ENCODE measurements at places on chromosomes 13 and 19.

DNA sequence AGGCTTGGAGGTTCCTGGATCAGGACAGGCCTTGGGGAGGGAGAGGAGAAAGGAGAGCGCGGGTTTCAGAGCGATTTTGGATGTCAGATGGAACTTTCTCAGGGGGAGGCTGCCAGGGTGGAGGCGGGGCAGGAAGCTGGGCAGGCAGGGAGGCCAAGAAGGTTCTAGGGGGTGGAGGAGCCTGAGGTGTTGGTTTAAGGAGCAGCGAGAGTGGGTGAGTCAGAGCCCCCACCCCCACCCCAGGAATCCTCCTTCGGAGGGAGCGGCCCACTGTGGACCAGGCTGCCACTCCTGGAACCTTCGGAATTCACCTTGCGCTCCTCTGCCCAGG lies 15.9 kb upstream of the NOP53 start:
- peak; percentile 18 for DNase-seq

DNA sequence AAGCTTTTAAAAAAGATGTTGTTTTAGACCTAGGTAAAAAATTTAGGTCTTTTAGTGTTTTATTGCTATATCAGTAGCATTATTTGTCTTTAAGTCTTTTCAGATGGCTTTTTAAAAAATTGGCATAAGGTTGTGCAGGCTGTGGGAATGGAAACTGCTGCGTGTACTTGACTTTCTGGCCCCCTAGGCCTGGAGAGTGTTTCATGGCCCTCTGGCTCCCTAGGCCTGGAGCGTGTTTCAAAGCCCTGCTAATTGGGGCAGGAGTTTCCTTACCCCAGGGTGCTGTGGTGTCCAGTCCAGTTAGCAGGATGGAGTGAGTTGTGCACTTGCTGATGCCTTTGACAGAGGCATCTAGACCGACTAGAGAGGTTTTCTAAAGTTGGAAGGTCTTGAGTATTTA lies 23.8 kb downstream of the PRAM1 start:
- DNase-seq: no peak

DNA sequence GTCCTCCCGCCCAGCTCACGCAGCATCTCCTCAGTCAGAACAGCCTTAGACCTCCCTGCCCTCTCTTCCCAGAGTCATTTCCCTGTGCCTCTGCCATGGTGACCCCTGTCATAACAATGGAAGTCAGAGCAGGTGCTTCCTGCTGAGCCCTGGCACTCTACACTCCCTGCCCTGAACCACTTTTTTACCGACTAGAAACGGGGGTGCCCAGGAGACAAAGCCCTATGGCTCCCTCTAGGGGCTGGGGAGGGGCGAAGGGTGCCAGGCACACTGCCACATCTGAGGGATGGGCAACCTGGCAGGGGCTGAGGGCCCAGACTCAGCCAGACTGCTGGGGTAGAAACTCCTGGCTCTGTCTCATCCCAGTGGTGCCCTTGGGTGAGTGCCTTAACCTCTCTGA lies 16.4 kb downstream of the ZNF574 start:
- DNase-seq: peak; percentile 30

- DNase-seq: no peak
These were observed 20.3 kb upstream of the CRTC1 start for GRCh38 chr19:18662972-18663732.

DNA sequence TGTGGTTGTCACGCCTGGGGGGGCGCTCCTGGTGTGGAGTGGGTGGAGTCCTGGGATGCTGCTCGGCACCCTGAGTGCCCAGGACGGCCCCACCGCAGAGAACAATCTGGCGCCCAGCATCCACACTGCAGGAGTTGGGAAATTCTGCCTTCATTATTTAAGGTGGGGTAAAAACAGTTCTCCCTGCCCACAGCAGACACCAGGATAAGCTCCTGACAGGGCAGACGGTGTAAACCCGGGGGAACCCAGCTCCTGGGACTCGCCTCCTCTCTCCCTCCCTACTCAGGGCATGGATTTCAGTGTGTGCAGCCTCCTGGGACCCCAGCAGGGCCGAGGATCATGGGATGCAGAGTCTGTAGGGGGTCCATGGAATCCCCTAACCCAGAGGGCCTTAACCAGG lies 7.7 kb upstream of the WDR18 start:
- DNase-seq: no peak

- peak; percentile 42 for DNase-seq
These were observed 665 bp downstream of the ZNF497 start for GRCh38 chr19:58361900-58362271.

DNA sequence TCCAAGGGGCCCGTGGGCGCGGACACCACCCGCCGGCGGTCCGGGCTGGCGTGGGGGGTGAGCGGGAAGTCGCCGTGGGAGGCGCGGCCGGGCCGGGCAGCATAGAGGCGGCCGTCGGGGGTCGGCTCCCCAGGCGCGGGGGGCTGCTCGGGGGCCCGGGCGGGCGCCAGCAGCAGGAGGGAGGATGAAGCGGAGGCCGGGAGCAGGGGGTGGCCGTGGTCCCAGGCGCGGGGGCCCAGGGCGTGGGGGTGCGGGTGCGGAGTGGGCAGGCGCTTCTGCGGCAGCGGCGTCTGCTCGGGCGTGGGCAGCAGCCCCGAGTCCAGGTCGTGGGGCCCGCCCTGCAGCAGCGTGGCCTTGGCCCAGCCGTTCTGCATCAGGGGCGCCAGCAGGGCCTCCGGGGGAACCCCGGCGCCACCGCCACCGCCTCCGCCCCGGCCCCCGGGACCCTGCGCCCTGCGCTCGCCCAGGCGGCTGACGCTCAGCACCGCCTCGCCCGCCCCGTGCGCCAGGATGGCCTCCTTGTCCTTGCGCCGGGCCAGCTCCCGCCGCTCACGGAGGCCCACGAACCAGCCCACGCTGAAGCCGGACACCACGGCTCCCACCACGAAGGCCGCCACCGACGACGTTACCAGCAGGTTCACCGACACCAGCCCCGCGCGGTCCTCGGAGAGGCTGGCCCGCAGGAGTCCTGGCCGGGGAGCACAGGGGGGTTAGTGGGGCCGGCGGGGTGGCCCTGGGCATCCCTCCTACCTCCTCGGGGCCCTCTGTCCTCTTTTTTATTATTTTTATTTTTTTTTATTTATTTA lies 4.2 kb upstream of the LRG1 start:
- DNase-seq: no peak

DNA sequence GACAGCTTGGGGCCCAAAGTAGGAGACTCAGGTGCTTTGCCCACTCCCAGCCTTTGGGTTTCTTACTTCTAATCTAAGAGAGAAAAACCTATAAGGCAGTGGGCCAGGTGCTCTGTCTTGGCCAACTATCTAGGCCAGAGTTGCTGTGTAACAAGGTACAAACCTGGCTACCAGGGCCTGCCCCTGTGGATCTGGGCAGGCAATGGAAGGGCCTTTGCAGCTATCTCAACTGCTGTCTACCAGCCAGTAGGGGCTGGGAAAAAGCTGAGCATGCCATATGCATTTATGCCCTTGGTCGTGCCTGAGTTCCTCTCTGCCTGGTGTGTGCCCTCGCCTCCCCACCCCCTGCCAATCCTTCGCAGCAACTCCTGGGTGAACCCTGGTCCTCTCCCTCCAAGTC lies 16.7 kb upstream of the SERPINE3 start:
- DNase-seq: no peak

DNA sequence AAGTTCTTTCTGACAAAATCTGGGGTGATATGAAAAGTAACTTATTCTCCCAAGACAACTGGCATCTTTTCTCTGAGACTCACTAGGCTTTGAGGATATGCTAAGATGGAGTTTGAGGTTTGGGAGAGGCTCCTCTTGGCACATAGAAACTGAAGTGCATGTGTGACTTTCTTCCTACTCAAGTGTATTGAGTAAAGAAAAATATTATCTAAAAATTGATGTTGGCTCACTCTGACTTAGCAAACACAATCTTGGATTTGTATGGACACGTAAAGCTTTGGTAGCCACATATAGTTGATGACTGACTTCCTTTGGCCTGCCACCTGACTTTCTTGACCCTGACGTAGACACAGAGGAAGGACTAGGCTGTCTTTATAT lies 71.1 kb upstream of the KLF12 start:
- no peak for DNase-seq

DNA sequence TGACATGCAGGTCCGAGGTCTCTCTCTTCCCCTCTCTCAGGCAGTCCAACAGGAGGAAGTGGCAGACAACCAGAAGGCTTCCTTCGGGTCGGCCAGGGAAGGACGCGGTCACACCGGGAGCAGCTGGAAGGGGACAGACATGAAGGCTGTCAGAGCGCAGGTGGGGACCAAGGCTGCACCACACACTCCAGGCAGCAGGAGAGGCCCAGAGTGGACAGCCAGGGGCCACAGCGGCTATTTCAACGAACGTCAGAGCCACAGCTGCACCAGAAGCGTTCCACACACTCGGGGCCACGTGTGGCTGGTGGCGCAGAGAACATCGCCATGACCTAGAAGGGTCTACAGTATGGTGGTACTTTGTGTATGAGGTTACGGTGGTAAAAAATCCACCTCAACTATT lies 16.0 kb upstream of the SLC39A3 start:
- DNase-seq: no peak

DNA sequence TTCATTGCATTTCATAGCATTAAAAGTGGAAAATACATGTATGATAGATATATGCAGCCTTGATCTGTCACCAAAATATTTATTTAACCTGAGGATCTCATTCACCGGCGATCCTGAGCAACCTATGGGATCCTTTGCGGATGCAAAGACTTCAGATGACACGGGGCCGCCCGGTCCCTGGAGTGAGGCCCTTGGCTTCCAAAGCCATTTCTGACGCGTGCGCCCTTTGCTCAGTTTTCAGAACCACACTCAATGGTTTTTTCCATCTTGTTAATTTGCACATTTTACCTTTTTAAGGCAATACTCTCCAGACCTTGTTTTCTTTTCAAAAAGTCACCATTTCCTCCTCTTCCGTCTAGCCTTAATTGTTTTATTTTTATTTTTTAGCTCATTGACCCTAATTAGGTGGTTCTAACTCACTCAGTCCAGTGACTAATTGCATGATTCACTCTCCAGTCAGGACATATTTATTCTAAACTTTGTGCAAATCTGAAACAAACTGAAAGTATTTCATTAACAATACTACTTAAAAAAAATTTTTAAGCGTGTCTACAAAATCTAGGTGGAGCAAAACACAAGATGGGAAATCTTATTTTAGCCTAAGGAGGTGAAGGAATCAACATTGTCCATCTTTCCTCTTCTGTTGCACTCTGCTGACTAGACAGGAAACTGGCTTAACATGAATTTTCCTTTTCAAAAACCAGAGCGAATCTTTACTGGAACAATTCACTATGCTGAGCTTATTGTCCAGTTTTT lies 47.9 kb downstream of the COL4A1 start:
- DNase-seq: no peak

GRCh38 chr19:5040544-5041167 lies 71.7 kb downstream of the KDM4B start:
- no peak for DNase-seq

DNA sequence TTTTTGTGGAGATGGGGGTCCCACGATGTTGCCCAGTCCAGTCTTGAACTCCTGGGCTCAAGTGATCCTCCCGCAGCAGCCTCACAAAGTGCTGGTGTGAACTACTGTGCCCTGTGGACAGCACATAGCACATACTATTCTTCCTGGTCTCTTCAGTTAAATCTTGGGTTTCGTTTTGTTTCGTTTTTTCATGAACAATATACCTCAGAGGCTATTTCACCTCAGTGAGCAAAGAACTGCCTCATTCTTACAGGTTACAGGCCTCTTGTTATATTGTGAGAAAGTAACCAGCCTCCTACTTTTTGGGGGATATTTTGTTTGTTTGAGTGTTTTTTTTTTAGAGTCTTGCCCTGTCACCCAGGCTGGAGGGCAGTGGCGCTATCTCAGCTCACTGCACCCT lies 1.3 kb upstream of the C3 start:
- no peak for DNase-seq

- no peak for DNase-seq
These were observed 195.5 kb downstream of the SLITRK6 start for GRCh38 chr13:85603735-85604134.

DNA sequence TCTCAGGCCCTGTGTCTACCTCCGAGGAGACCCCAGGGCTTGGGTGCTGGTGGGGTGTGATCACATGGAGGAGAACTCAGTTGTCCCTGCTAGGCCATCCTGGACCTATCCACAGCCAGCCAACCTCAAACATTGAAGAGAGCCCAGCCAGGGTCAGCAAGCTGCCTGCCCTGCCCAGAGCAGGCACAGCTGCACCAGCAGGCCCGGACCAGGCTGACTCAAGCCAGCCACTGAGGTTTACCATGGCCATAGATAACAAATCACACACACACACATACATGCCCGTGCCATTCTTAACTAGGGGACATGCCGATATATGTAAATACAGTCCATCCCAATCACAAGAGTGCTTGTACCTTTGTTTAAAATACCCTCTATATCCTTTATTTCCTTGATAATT lies 8.1 kb downstream of the ARHGEF7 start:
- DNase-seq: no peak

GRCh38 chr13:106710266-106710665 lies 142.3 kb upstream of the ARGLU1 start:
- DNase-seq: no peak

DNA sequence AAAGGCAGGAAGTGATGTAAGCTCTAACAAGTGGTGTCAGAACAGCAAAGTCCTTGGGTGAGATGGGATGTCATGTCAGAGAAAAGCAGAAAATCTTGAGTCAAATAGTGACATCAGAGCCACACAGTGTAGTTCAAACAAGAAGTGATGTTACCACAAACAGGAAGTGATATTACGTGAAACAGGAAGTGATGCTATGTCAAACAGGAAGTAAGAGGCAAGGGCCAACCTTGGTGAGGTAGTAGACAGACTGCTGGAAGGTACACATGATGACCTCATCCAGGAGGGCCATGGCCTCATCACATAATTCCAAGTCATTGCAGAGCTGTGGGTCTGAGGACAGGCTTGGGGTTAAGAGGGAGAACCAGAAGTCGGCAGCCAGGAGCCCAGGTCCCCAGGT lies 7.0 kb upstream of the MAMSTR start:
- DNase-seq: no peak

GRCh38 chr19:1125601-1126467 lies 22.0 kb downstream of the GPX4 start:
- DNase-seq: no peak

DNA sequence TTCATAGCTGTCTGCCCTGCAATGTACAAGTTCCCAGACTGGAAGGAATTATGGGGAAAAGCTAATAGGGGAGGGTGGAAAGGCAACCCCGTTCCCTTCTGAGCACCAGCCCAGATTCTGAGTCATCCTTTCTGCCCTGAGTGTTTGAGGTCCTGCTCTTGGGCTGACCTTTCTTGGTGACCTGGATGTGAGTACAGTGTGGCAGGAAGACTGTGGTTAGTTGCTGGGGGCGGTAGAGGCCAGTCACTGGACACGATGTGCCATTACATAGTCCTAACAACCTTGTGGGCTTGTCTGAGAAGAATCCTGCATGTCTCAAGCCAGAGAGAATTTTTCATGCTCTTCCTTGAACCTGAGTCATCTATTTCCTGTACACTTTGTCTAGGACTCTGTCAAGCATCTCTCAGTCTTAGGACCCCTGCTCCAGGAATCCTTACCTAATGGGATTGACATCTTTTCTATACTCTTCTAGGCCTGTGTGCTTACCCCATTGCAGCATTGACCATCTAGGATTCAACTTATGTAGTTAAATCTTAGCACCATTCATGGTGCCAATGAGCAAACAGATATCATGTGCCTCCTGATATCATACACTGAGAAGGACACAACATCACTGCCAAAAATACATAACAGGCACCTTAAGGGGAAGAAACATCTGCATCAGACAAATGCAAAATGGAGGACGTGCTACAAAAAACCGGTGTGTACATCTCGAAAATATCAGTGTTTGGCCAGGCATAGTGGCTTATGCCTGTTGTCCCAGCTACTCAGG lies 8.1 kb upstream of the ANGPTL4 start:
- DNase-seq: no peak

- DNase-seq: no peak
These were observed 629.2 kb downstream of the UQCRFS1 start for GRCh38 chr19:28583713-28584112.

- no peak for DNase-seq
These were observed 24.0 kb downstream of the LDLR start for GRCh38 chr19:11113140-11113708.
